ENCODE measurements at places on chromosomes 5 and 9. TPM values are rescaled to one million over a fixed set of nuclear protein-coding genes. Genes with fewer than 3 reads are reported as not detected.

SLC4A9 gene
- total RNA-seq: 0.13 TPM

FAM153A gene
- total RNA-seq: not detected

TNFAIP8 gene
- 56.2 TPM for total RNA-seq

IL5 gene
- not detected for total RNA-seq

PCDHB7 gene
- 0.63 TPM for total RNA-seq

HTR4 gene
- total RNA-seq: not detected

SEMA6A gene
- 0.98 TPM for total RNA-seq

AFAP1L1 gene
- total RNA-seq: 9.0 TPM

STC2 gene
- 24.3 TPM for total RNA-seq

MAML1 gene
- total RNA-seq: 16.6 TPM

HDHD3 gene
- 13.5 TPM for total RNA-seq

HSPA9 gene
- total RNA-seq: 225 TPM

OR1Q1 gene
- not detected for total RNA-seq
